Activated naive CD8-positive, alpha-beta T cell treated with anti-CD3 and anti-CD28 coated beads, Interleukin-2, amount 10 ng/mL, durations not matched to agents 7 days and 5 days (primary cell): ENCODE measurements at places on chromosomes 1 and 21.
A peak's percentile ranks its signal among the peaks of the same experiment; 100 is the strongest.

- DNase-seq, result peak; percentile 87
Observed at GRCh38 chr1:9234223-9235095, at the start of gene H6PD. Gene H6PD (plus strand): TSS chr1:9234774. CDS start chr1:9244935, 10,161 bp downstream.

DNA sequence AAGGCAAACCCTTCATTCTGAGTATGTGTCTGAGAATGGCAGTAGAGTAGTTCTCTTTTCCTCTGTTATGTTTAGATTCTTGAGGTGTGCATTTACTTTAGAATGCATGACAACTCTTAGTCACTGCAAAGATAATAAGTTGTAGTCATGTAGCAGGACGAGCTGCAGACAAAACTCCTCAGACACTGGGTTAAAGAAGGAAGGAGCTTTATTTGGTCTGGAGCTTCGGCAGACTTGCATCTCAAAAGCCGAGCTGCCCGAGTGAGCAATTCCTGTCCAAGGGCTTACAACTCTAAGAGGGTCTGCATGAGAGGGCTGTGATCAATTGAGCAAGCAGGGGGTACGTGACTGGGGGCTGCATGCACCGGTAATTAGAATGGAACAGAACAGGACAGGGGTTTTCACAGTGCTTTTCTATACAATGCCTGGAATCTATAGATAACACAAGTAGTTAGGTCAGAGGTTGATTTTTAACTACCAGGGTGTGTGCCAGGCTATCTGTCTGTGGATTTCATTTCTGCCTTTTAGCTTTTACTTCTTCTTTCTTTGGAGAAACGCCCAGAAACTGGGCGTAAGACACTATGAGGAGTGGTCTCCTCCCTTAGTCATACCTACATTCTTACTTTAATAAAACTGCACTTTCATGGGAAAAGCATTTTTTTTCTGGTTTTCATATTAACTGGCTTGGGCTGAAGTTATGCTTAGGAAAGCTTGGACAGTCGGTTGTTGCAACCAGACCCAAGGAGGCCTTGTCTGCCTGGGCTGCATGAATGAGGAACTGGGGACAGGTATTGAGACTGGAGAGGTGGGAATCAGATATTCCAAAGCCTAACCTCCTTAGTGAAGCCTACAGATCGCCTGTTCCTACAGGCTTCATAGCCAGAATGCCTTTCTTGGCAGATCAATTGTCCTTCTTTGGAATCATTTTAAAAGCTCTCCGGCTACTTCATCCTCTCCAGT lies 115.1 kb downstream of the RHOU start:
- no peak for DNase-seq

GRCh38 chr1:202037706-202038296 lies 27.4 kb downstream of the ELF3 start:
- DNase-seq, result no peak

DNA sequence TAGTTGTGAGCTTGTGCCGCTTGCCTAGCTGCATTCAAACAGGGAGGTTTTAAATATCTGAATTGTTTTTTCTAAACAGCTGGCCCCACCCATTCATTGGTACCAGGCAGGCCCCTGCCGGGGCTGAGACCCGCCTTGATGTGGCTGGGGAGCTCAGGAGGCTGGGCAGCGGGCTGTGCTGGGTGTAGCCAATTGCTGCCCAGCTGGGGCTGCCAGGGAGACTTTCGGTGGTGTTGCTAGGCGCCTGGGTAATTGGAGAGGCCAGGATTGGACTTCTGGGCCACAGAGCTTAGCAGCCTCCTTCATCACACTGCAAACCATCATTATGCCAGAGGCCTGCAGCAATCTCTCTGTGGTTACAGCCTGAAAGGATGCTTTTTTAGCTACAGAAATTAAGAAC lies 12.2 kb downstream of the RHBDL2 start:
- no peak for DNase-seq

GRCh38 chr1:22709891-22710700 lies 543 bp upstream of the EPHB2 start:
- peak; percentile 57 for DNase-seq

DNA sequence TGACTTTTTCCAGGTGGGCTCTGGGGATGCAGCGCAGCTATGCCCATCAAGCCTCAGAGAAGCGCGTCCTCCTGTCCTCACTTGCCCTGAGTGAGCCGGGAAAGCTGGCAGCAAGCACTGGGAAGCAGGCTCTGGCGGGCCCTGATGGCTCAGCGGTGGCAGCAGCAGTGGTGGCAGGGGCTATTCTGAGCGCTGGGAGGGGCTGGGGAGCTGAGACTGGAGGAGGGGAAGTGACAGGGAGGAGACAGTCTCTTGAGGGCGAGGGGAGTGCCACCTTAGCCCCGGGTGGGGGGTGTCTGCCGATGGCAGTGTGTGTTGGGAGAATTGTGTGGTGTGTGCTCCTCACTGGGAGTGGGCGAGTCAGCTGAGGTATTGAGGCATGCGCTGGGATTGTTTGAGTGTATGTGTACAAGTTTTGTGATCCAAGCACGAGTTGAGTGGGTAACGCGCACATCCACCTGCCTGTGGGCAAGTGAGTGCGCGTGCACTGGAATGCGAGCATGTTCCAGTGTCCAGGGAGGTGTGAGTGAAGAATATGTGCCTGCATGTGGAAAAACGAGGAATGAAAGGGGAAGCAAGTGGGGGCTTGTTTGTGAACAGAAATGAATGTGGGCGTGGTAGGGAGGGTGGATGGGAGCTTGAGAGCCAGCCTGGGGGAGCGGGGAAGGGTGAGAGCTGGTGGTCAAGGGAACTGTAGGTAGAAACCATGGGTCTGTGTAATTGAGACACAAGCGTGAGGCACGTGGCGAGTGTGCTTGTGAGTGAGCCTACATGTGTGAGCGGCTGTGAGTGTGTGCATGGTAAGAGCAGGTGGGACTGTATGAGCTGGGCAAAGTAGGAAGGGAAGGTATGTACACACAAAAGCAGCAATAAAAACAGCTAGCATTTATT lies 2.9 kb upstream of the FOXO6 start:
- no peak for DNase-seq

- DNase-seq, result no peak
Observed at GRCh38 chr1:50458507-50458906, 35.3 kb upstream of the DMRTA2 start.

DNA sequence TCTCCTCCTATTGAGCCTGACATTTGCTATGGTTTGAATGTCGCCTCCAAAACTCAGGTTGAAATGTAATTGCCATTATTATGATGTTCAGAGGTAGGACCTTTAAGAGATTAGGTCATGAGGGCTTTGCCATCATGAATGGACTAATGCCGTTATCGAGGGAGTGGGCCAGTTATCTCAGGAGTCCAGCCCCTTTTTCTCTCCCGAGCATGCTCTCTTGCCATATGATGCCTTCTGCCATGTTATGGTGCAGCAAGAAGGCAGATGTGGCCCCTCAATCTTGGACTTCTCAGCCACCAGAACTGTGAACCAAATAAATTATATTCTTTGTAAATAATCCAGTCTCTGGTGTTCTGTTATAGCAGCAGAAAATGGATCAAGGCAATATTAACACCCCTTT lies 323.5 kb downstream of the RRAGC start:
- DNase-seq, result no peak
